ENCODE measurements at places on chromosomes 7 and 10.

GRCh38 chr7:143975617-143976016 lies 21.0 kb downstream of the OR2F1 start:
- DNase-seq = peak; percentile 5

DNA sequence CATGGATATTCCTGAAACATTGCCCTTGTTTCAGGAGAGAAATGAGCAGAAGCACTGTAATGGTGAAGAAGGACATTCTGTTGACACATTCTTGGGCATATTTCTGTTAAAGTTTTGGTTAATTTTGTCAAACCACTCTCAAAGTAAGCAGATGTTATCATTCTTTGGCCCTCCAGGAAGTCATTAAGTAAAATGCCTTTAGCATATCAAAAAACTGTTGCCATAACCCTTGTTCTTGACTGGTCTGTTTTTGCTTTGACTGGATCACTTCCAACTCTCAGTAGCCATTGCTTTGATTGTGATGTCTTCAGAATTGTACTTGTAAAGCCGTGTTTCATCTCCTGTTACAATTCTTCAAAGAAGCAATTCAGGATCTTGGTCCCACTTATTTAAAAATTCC lies 404.3 kb upstream of the LRRTM3 start:
- DNase-seq = no peak

GRCh38 chr10:128268015-128268722 lies 141.9 kb upstream of the MKI67 start:
- DNase-seq = no peak

DNA sequence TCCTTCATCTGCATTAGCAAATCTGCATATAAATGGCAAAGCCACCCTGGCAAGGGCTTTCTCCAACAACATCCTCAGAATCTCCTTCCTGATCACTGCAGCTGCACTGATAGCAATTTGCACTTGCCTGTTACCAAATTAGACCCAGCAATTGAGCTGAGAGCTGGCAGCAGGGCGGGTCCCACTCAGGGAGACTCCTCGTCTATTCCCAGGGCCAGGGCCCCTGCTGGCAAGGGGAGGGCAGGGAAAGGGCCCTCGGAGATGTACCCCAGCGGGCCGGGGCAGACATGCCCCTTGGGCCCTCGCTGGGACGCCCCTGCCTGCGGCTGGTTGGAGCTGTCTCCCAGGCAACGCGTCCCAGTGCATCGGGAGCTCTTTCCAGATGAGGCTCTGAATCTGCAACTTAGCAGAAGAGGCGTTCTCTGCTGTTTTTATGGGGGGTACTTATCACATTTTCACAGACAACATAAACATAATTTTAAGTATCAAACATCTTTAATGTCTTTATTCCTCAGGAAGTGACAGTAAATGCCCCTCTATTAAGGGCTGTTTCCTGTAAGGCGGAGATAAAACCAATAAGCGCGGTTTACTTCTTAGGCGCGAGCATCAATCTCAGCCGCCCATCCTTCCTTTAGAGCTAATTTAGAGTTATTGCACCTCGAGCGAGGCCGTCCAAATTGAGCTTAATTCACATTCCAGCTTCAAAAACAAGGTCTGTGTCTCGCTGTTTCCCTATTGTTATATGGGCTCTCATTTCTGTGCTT lies 249.0 kb upstream of the PPP2R2D start:
- no peak for DNase-seq

GRCh38 chr10:22712956-22713852 lies 1.2 kb downstream of the PIP4K2A start:
- no peak for DNase-seq

DNA sequence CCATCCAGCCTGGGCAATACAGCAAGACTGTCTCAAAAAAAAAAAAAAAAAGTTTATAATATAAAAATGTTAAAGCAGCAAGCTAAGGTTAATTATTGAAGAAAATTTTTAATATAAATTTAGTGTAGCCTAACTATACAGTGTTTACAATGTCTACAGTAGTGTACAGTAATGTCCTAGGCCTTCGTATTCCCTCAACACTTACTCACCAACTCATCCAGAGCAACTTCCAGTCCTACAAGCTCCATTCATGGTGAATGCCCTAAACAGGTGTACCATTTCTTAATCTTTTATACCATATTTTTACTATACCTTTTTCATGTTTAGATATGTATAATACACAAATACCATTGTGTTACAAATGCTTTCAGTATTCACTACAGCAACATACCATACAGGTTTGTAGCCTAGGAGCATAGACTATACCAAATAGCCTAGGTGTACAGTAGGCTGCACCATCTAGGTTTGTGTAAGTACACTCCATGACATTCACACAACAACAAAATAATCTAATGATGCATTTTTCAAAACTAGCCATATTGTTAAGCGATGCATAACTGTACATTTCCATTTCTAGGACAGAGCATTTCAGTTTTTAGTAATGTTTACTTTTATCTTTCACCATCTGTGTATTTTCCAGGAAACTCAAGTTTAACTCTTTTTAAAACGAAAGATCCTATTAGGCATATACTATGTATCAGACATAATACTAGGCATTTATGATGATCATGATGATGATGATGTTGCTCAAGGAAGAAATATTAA lies 43.3 kb downstream of the CNOT4 start:
- no peak for DNase-seq

Data from SW 1271 (cell line).